ENCODE measurements at places on chromosomes 1 and 21. TPM values are rescaled to one million over a fixed set of nuclear protein-coding genes. Genes with fewer than 3 reads are reported as not detected.

The ALX3 gene
- polyA plus RNA-seq: not detected

The CHD5 gene
- 0.37 TPM for polyA plus RNA-seq

The CHI3L2 gene
- polyA plus RNA-seq: 0.18 TPM

The S100A2 gene
- polyA plus RNA-seq: 9.8 TPM

The KRTAP24-1 gene
- polyA plus RNA-seq: not detected

The ZYG11A gene
- polyA plus RNA-seq: 0.11 TPM

The REG4 gene
- polyA plus RNA-seq: 0.85 TPM

The RPE65 gene
- polyA plus RNA-seq: 0.17 TPM

The LEFTY2 gene
- 0.82 TPM for polyA plus RNA-seq

The SLC45A3 gene
- polyA plus RNA-seq: 8.9 TPM

The CFH gene
- 23.9 TPM for polyA plus RNA-seq

The REN gene
- 71.1 TPM for polyA plus RNA-seq

The CFAP45 gene
- 3.0 TPM for polyA plus RNA-seq

The C1orf226 gene
- polyA plus RNA-seq: 19.7 TPM

The SNX7 gene
- 28.5 TPM for polyA plus RNA-seq

The VHLL gene
- not detected for polyA plus RNA-seq

The GNG12 gene
- 94.0 TPM for polyA plus RNA-seq

The UBXN10 gene
- polyA plus RNA-seq: 5.9 TPM

The CXADR gene
- 37.0 TPM for polyA plus RNA-seq

The A3GALT2 gene
- not detected for polyA plus RNA-seq

The AMY2A gene
- 0.30 TPM for polyA plus RNA-seq

The C1orf74 gene
- 3.4 TPM for polyA plus RNA-seq

The PRELP gene
- 2.6 TPM for polyA plus RNA-seq

The AMY1A gene
- polyA plus RNA-seq: not detected

The NUDT4B gene
- 4.2 TPM for polyA plus RNA-seq

The SH3BGR gene
- polyA plus RNA-seq: 2.9 TPM

The NES gene
- 123 TPM for polyA plus RNA-seq

The CSRP1 gene
- 154 TPM for polyA plus RNA-seq

The LCE1C gene
- not detected for polyA plus RNA-seq

The PLCH2 gene
- 1.3 TPM for polyA plus RNA-seq

The COL24A1 gene
- 1.7 TPM for polyA plus RNA-seq

The LAMC2 gene
- polyA plus RNA-seq: 7.4 TPM

The LRRC38 gene
- polyA plus RNA-seq: 0.37 TPM

The TCHH gene
- 0.04 TPM for polyA plus RNA-seq

The OLFML2B gene
- 11.0 TPM for polyA plus RNA-seq

The CA6 gene
- polyA plus RNA-seq: 0.17 TPM

The PPIAL4G gene
- 0.06 TPM for polyA plus RNA-seq

The PTPN7 gene
- polyA plus RNA-seq: 1.0 TPM

The KRTAP11-1 gene
- polyA plus RNA-seq: not detected

The IFFO2 gene
- polyA plus RNA-seq: 25.6 TPM

The PAQR6 gene
- polyA plus RNA-seq: 4.3 TPM

The F5 gene
- 5.6 TPM for polyA plus RNA-seq

The SPRR2E gene
- polyA plus RNA-seq: not detected

The FAM78B gene
- polyA plus RNA-seq: 1.1 TPM

The CTSS gene
- 13.5 TPM for polyA plus RNA-seq

The RIPK4 gene
- 18.2 TPM for polyA plus RNA-seq

The OTUD3 gene
- 24.7 TPM for polyA plus RNA-seq

The SPATA45 gene
- 0.20 TPM for polyA plus RNA-seq

The GUCA2B gene
- polyA plus RNA-seq: not detected

The RHD gene
- 0.99 TPM for polyA plus RNA-seq

The FCRL4 gene
- not detected for polyA plus RNA-seq

The FCRLB gene
- 3.9 TPM for polyA plus RNA-seq

The TSACC gene
- 0.82 TPM for polyA plus RNA-seq

The GJA4 gene
- polyA plus RNA-seq: 18.6 TPM

The SHISAL2A gene
- polyA plus RNA-seq: 4.4 TPM

The TPR gene
- polyA plus RNA-seq: 102 TPM

The SLC35D1 gene
- 13.4 TPM for polyA plus RNA-seq

The SMPDL3B gene
- 14.9 TPM for polyA plus RNA-seq

The CTPS1 gene
- polyA plus RNA-seq: 31.1 TPM

Data from renal cortex interstitium (tissue), 15 donors.